ENCODE measurements at places on chromosomes 6 and 20. TPM values are rescaled to one million over a fixed set of nuclear protein-coding genes. Genes with fewer than 3 reads are reported as not detected.

GRCh38 chr6:144675231-144675861 is 390.2 kb downstream of the UTRN start:
- H3K27ac ChIP-seq: peak overlapping the region; percentile 76
- H3K4me3 ChIP-seq: no peak overlapping the region
- H3K36me3 ChIP-seq: peaks cover under 1% of the 10 kb centered on the region
- peak; percentile 60 for DNase-seq
- H3K27me3 ChIP-seq: no peaks in the 10 kb centered on the region
- H3K4me1 ChIP-seq: peaks cover 43% of the 10 kb centered on the region

GRCh38 chr6:3280866-3281465 is 22.2 kb downstream of the PSMG4 start:
- H3K4me3 ChIP-seq: no peak overlapping the region
- no peaks in the 10 kb centered on the region for H3K36me3 ChIP-seq
- DNase-seq: no peak
- no peak overlapping the region for H3K27ac ChIP-seq
- no peaks in the 10 kb centered on the region for H3K4me1 ChIP-seq

GRCh38 chr6:8177721-8178120 is 75.4 kb upstream of the EEF1E1 start:
- H3K27me3 ChIP-seq: no peaks in the 10 kb centered on the region
- DNase-seq: no peak
- H3K4me3 ChIP-seq: no peak overlapping the region
- H3K27ac ChIP-seq: no peak overlapping the region
- no peaks in the 10 kb centered on the region for H3K36me3 ChIP-seq

GRCh38 chr6:116557893-116558292 is 4.3 kb downstream of the CALHM4 start:
- H3K27ac ChIP-seq: no peak overlapping the region
- H3K27me3 ChIP-seq: no peaks in the 10 kb centered on the region
- H3K4me3 ChIP-seq: no peak overlapping the region
- DNase-seq: no peak
- no peaks in the 10 kb centered on the region for H3K4me1 ChIP-seq

DNA sequence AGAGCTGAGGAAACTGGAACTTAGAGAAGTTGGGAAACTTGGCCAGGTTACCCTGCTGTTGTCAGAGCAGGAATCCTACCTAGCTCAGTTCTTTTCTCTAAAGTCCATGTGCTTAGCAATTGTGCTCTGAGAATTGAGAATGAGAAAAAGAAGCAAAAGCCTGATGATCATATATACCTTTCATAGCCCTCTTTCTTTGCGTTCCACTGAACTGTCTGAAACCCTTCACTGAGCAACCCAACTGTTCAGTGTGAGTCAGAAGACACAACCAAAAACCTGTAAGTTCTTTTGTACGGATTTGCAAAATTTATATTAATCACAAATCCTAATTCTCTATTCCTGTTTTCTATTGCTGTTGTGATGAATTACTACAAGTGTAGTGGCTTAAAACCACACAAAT is 80.6 kb downstream of the PHF3 start:
- DNase-seq: no peak
- H3K27me3 ChIP-seq: no peaks in the 10 kb centered on the region
- H3K4me3 ChIP-seq: no peak overlapping the region
- no peak overlapping the region for H3K27ac ChIP-seq

GRCh38 chr20:36173451-36173933 is 19.0 kb downstream of the EPB41L1 start:
- no peaks in the 10 kb centered on the region for H3K36me3 ChIP-seq
- DNase-seq: peak; percentile 25
- no peaks in the 10 kb centered on the region for H3K27me3 ChIP-seq
- peaks cover 2% of the 10 kb centered on the region for H3K4me1 ChIP-seq
- no peak overlapping the region for H3K4me3 ChIP-seq

DNA sequence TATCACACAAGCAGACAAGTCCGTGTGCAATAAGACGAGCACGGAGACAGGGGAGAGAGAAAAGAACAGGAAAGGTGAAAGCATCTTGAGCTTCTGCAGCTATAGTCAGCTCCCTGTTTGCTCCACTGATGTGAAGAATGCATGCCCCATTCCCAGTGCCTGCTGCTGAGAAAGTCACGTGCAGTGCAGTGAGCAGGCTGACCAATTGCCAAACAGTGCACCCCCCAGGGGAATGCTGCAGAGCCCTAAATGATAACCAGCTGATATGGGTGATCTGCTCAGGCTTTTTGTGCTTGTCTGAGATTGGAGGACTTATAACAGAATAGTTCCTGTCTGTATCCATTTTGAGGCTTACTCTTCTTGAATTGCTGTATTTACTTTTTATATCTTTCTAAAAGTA is 121.5 kb downstream of the PACRG start:
- DNase-seq: no peak
- H3K27ac ChIP-seq: no peak overlapping the region
- no peaks in the 10 kb centered on the region for H3K4me1 ChIP-seq
- H3K27me3 ChIP-seq: no peaks in the 10 kb centered on the region

DNA sequence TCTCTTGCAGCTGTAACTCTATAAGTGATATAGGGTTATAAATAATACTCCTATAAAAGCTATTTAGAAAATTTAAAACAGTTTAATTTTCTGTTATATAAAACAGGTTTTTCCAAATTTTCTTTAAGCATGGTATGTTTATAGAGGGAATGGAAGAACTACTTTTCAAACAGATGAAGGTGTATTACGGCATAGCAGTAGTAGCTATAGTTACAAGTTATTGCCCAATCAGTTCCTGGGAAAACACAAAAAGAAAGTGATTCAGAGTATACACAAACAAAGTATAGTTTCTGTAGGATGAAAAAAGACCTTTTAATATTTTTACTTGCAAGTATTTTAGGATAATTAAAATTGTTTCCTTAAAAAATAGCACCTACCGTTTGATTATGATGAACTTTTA is 9.8 kb downstream of the SLC17A5 start:
- H3K4me3 ChIP-seq: no peak overlapping the region
- H3K27me3 ChIP-seq: no peaks in the 10 kb centered on the region
- no peak overlapping the region for H3K27ac ChIP-seq
- H3K4me1 ChIP-seq: peaks cover 7% of the 10 kb centered on the region

DNA sequence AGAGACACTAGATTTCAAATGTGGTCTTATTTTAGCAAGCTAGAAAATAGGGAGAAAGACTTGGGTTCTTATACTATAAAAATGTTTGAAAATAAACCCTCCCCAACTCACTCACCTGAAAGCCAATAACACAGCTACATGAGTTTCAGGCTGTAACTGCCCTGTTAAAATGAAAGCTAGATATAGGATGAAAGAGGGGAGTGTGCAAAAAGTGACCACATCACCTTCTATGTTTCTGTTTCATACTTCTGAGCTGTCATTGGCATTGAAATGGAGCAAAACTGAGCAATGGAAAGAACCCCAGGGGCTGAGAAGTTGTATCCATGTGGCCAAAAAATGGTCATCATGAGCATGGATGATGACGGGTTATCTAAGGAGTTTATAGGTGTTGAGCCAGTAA is 148.1 kb upstream of the TENT5A start:
- no peak overlapping the region for H3K4me3 ChIP-seq
- H3K4me1 ChIP-seq: no peaks in the 10 kb centered on the region
- H3K27me3 ChIP-seq: no peaks in the 10 kb centered on the region
- H3K27ac ChIP-seq: no peak overlapping the region

DNA sequence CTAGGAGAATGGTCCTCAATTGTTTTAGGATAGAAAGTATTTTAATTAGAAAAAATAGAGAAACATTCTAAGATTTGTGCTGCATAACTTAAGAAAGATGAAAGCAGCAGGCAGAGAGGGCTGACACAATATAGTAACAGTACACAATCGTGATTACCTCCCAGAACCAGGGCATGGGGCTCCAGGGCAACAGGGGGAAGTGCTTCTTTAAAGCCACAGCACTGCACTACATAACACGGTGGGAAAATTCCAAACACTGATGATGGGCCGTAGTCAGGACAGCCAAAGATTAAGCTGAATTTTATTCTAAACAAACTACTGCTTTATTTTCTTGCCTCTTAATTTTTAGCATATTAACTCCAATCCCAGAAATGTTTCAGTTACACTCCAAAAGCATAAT is 14.4 kb downstream of the EXOC2 start:
- no peaks in the 10 kb centered on the region for H3K27me3 ChIP-seq
- no peaks in the 10 kb centered on the region for H3K4me1 ChIP-seq
- H3K36me3 ChIP-seq: no peaks in the 10 kb centered on the region
- H3K27ac ChIP-seq: no peak overlapping the region
- no peak for DNase-seq

- H3K4me3 ChIP-seq: no peak overlapping the region
- peak; percentile 6 for DNase-seq
- no peaks in the 10 kb centered on the region for H3K27me3 ChIP-seq
- H3K4me1 ChIP-seq: no peaks in the 10 kb centered on the region
- no peak overlapping the region for H3K27ac ChIP-seq
Measured at GRCh38 chr6:107318100-107318736, 141.1 kb downstream of the PDSS2 start.

DNA sequence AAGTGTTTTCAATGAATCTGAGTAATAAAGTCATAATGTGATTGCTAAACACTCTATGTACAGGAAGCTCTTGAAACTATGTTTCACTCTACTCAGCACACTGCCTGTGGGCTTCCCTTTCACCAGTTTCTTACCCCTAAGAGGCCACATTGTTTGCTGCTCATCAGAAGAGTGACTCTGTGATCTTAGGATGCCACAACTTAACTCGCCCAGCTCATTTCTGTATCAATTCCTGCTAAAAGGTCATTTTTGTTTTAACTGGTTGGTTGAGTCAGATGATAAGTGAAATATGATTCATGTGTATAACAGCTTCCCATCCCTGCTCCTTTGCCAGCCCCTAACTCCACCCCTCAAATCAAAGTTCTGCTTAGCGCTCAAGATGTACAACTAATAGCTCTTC is 9.8 kb upstream of the NDUFAF4 start:
- H3K4me3 ChIP-seq: no peak overlapping the region
- DNase-seq: no peak
- peaks cover 9% of the 10 kb centered on the region for H3K27me3 ChIP-seq
- H3K36me3 ChIP-seq: no peaks in the 10 kb centered on the region
- no peaks in the 10 kb centered on the region for H3K4me1 ChIP-seq

DNA sequence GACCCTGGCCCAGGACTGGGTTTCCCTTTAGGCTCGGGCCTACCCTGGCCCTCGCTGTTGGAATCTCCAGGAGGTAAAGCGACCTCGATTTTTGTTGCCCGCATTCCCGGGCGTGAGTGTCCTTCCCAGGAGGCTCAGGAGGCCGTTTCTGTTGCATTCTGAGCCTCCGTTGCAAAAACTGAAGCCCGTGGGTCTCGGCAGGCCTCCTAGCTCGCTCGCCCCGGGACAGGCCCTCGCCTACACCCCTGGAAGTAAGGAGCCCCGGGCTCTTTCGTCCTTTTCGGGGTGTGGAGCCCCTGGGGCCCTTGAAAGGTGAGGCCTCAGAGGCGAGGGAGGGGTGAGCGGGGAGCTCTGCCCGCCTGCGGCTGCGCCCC is 2.3 kb downstream of the NR2E1 start:
- DNase-seq: no peak
- peaks cover 99% of the 10 kb centered on the region for H3K27me3 ChIP-seq
- H3K4me3 ChIP-seq: no peak overlapping the region
- H3K36me3 ChIP-seq: no peaks in the 10 kb centered on the region
- H3K27ac ChIP-seq: no peak overlapping the region

DNA sequence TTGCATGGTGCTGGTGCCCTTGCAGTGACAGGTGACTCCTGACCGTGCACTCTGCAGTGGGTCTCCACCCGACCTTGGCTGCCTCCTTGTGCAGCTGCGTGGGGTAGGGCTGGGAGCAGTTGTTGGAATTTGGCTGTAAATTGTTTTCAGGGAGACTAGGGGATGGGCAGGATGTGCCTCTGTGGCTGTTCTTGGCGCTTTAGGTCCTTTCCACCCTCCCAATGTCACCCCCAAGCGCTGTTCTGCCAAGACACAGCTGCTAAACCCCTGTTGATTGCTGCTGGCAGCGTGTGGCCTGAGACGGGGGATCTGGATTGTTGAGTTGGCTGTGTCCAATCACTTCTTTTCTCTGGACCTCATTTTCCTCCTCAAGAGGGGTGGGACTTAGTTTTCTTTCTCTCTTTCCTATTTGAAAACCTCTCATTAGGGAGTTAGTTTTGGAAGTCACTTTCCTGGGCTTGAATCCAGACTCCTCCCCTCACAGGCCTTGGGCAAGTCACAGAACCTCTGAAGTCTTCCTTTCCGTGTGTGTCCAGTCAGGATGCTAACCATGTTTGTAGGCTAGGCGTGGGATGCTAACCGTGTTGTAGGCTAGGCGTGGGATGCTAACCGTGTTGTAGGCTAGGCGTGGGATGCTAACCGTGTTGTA is 8.5 kb downstream of the IGF2R start:
- H3K4me1 ChIP-seq: peaks cover 86% of the 10 kb centered on the region
- no peak overlapping the region for H3K27ac ChIP-seq
- H3K36me3 ChIP-seq: no peaks in the 10 kb centered on the region

DNA sequence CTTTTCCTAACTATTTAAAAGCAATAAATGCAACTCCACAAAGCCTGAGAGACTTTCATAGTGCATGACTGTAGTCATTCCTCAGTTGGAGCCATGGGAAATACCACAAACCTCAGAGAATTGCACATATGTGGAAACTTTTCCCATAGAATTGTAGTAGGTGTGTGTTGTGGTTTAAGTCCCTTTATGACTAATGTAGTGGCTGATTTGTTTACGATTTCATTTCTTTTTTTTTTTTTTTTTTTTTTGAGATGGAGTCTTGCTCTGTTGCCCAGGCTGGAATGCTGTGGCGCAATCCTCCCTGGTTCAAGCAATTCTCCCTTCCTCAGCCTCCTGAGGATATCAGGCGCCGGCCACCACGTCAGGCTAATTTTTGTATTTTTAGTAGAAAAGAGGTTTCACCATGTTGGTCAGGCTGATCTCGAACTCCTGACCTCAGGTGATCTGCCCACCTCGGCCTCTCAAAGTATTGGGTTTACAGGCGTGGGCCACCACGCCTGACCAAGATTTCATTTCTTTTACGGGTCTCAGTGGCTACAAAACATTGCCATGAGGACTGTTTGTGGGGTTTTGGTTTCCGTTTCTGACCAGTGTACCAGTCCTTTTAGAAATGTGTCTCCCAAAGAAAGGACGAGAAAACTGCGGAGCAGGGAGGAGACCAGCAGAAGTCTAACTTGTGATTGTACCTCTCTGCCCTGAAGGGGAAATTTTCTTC is 212.1 kb upstream of the MARCKS start:
- no peak overlapping the region for H3K4me3 ChIP-seq
- H3K4me1 ChIP-seq: peaks cover 47% of the 10 kb centered on the region
- DNase-seq: no peak
- no peaks in the 10 kb centered on the region for H3K36me3 ChIP-seq
- no peak overlapping the region for H3K27ac ChIP-seq
- no peaks in the 10 kb centered on the region for H3K27me3 ChIP-seq

Gene PRPH2
- not detected for polyA plus RNA-seq

Gene AVP
- polyA plus RNA-seq: not detected

Gene GPR63
- not detected for polyA plus RNA-seq

Gene LINC00237
- polyA plus RNA-seq: 0.39 TPM

Gene ASIP
- 0.40 TPM for polyA plus RNA-seq

Gene GMDS
- polyA plus RNA-seq: 19.9 TPM

Gene HFE
- 14.1 TPM for polyA plus RNA-seq

Gene STX16
- polyA plus RNA-seq: 15.6 TPM

Gene RFX6
- polyA plus RNA-seq: not detected

Data from CD14-positive monocyte (primary cell).